Muscle of leg (tissue), 16 donors: ENCODE measurements at places on chromosomes 6 and 20.

DNA sequence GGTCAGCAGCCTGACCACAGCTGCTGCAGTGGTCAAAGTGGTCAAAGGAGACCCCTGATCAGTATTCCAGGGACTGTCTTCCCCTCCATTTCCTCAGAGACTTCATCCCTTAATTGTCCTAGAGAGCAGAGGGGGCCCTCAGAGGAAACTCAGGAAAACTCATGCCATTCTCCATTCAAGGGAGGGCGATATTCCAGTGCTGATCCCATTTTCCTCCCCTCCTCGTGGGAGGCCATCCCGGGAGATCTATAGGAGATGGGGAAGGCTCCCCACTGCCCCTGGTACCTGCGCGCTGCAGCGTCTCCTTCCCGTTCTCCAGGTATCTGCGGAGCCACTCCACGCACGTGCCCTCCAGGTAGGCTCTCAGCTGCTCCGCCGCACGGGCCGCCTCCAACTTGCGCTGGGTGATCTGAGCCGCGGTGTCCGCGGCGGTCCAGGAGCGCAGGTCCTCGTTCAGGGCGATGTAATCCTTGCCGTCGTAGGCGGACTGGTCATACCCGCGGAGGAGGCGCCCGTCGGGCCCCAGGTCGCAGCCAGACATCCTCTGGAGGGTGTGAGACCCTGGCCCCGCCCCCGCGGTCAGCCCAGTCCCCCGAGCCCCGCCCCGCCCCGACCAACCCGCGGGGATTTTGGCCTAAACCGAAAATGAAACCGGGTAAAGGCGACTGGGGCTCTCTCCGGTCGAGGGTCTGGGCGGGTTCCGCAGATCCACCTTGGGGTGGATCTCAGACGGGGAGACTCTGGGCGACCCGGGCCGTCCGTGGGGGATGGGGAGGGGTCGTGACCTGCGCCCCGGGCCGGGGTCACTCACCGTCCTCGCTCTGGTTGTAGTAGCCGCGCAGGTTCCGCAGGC, 878 bp downstream of the HLA-C start:
- H3K4me3 ChIP-seq, result peak overlapping the region; percentile 56
- peaks cover 6% of the 10 kb centered on the region for H3K4me1 ChIP-seq
- H3K27me3 ChIP-seq, result peaks cover 8% of the 10 kb centered on the region
- no peaks in the 10 kb centered on the region for H3K36me3 ChIP-seq

- no peak for DNase-seq
- H3K4me3 ChIP-seq, result no peak overlapping the region
- peaks cover 75% of the 10 kb centered on the region for H3K36me3 ChIP-seq
These were observed 133.9 kb downstream of the ZMYND8 start for GRCh38 chr20:47222468-47223119.

GRCh38 chr6:111894272-111894671, 21.0 kb upstream of the FYN start:
- no peaks in the 10 kb centered on the region for H3K36me3 ChIP-seq
- no peaks in the 10 kb centered on the region for H3K27me3 ChIP-seq
- no peak for DNase-seq
- H3K27ac ChIP-seq, result no peak overlapping the region
- H3K4me1 ChIP-seq, result peaks cover 2% of the 10 kb centered on the region
- no peak overlapping the region for H3K4me3 ChIP-seq

DNA sequence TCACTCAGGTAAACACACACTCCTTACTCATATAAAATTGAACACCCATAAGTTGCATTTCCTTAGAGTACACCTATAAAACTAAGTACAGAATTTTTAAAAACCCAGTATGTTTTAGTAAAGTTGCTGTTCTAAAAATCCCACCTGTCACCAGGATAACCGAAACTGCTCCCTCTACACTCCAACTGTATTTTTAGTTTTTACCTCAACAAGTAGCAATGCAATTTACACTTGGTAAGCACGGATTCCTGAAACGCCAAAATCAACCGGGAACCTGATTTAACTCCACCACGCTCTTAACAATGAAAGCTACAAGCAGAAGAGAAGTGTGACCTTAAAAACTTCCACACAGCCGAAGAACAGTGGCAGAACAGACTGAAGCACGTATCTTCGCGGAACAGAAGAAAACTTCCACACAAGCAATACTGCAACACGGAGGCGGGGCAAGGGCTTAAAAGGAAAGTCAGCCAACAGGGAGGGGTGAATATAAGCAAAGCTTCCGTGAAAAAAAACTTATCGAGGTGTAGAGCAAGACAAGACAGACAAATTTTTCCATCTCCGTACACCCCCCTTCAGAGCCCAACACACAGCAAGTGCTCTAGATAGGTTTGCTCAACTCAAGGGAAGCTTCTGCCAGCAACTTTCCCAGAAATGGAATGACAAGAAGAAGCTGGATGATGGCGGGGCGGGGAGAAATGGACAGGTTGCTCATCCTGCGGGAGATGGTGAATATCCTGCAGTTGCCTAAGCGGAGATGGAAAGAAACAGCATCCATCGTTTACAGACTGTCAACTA, 1.4 kb downstream of the STAU1 start:
- peak overlapping the region; percentile 95 for H3K27ac ChIP-seq
- no peaks in the 10 kb centered on the region for H3K27me3 ChIP-seq
- peaks cover 2% of the 10 kb centered on the region for H3K36me3 ChIP-seq
- peak; percentile 87 for DNase-seq
- peaks cover 14% of the 10 kb centered on the region for H3K4me1 ChIP-seq

- no peaks in the 10 kb centered on the region for H3K27me3 ChIP-seq
- H3K27ac ChIP-seq, result no peak overlapping the region
- no peaks in the 10 kb centered on the region for H3K36me3 ChIP-seq
- H3K4me1 ChIP-seq, result no peaks in the 10 kb centered on the region
These were observed 348.3 kb upstream of the POU3F2 start for GRCh38 chr6:98486057-98486456.

DNA sequence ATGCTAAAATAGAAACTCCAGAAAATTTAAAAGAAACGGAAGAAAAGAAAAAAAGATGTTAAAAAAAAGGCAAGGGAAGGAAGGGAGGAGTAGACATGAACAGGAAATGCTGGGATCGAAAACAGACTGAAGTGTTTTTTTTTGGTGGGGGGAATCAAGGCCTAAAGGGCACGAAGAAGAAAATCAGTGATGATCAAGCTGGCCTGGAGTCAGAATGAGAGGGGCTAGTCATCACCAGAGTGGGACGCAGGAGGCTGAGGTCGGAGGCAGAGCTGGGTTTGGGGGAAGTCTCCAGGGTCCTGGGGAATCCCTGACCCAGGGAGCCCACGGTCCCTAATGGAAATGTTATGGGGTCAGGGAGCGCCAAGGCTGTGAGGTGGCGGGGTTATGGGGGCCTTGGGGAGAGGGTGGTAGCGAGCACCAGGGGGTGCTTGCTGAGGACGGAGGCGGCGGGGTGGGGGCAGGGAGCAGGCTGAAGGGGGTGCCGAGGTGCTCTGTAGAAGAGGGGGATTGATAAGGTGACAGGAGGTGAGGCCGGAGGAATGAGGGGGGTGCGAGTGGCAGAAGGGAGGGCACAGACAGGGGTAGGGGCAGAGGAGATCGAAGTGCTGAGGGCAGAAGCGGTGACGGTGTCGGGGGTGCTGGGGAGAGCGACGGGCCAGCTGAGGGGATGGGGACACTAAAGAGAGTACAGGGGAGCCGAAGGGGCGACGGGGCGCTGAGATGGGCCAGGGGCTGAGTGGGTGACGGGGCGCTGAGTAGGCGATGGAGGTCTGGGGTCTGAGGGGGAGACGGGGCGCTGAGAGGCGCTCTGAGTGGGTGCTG, 684 bp downstream of the ZNFX1 start:
- H3K36me3 ChIP-seq, result peaks cover 55% of the 10 kb centered on the region
- peaks cover 27% of the 10 kb centered on the region for H3K4me1 ChIP-seq
- DNase-seq, result peak; percentile 73
- H3K4me3 ChIP-seq, result peak overlapping the region; percentile 96
- peak overlapping the region; percentile 97 for H3K27ac ChIP-seq

DNA sequence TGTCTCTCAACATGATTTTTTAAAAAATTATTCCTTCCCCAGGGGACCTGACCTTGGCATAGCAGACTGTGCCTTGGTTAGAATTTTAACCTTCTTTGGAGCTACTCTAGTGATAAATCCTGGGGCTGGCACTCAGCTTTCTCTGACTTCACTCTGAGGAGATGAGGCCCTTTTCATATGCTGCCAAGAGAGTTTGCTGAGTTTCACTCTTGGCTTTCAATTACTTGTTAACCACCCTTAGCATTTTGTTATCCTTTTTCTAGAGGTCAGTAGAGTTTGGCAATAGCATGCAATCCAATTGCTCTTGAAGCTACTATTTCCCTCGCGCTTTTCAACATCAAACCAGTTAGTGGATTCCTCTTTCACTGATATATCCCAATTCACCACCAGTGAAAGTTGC, 920.3 kb downstream of the EYS start:
- H3K4me3 ChIP-seq, result no peak overlapping the region
- no peak for DNase-seq
- H3K4me1 ChIP-seq, result no peaks in the 10 kb centered on the region
- no peaks in the 10 kb centered on the region for H3K27me3 ChIP-seq
- H3K27ac ChIP-seq, result no peak overlapping the region
- no peaks in the 10 kb centered on the region for H3K36me3 ChIP-seq

DNA sequence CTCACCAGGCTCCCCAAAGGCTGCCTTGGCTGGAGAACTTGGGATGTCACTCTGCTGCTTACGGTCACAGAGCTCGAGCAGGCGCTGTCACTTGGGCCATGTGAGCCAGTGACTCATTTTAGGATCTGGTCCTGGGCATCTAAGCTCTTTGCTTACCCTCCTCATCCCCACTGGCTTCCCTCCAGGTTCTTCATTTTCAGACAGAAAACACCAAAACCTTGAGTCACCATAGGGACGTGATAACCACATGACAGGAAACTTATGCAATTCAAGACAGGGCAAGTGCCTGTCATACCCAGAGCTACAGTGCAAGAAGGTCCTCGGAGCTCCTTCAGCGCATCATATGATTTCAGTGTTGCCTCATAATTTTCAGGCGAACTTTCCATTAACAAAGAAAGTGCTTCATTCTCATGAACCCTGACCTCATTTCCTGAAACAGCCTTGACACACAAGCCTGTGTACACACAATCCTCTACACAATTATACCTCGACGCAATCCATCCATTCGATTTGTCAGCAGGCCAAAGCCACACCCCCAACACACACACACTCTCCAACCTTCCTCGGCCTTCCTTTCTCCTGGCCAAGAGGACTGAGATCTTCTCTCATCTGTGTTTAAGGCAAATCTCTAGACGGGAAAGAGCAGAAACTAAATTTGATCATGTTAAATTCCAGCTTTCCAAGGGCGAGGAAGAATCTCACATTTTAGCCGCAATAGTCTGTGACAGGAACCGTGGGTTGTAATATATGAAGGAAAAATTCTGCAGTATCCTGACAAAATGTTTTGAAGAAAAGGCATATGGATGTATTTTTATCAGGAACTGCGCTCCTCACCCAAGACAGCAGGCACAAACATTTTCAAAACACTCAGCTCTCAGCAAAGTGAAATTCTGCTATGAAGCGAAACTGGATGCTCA, 25.3 kb downstream of the TBC1D7 start:
- H3K4me1 ChIP-seq, result peaks cover 20% of the 10 kb centered on the region
- no peak overlapping the region for H3K4me3 ChIP-seq
- no peaks in the 10 kb centered on the region for H3K27me3 ChIP-seq
- peak; percentile 86 for DNase-seq

GRCh38 chr6:131654326-131654725, 17.2 kb downstream of the ENPP3 start:
- H3K4me1 ChIP-seq, result no peaks in the 10 kb centered on the region
- no peak overlapping the region for H3K4me3 ChIP-seq
- H3K36me3 ChIP-seq, result no peaks in the 10 kb centered on the region
- H3K27ac ChIP-seq, result no peak overlapping the region
- DNase-seq, result no peak

- peaks cover 6% of the 10 kb centered on the region for H3K27me3 ChIP-seq
- H3K36me3 ChIP-seq, result no peaks in the 10 kb centered on the region
- no peak overlapping the region for H3K27ac ChIP-seq
- H3K4me3 ChIP-seq, result no peak overlapping the region
- H3K4me1 ChIP-seq, result peaks cover 17% of the 10 kb centered on the region
These were observed 1.6 kb upstream of the BEND3 start for GRCh38 chr6:107116931-107117330.

- no peak overlapping the region for H3K27ac ChIP-seq
- H3K36me3 ChIP-seq, result no peaks in the 10 kb centered on the region
These were observed 241.9 kb upstream of the STXBP5 start for GRCh38 chr6:146962329-146962728.

- no peak overlapping the region for H3K4me3 ChIP-seq
- H3K4me1 ChIP-seq, result no peaks in the 10 kb centered on the region
- H3K36me3 ChIP-seq, result no peaks in the 10 kb centered on the region
- H3K27ac ChIP-seq, result peak overlapping the region; percentile 53
- no peaks in the 10 kb centered on the region for H3K27me3 ChIP-seq
These were observed 117.0 kb downstream of the BMP5 start for GRCh38 chr6:55758156-55758937.

GRCh38 chr20:11045412-11046175, 371.8 kb upstream of the JAG1 start:
- no peaks in the 10 kb centered on the region for H3K27me3 ChIP-seq
- DNase-seq, result no peak
- H3K4me3 ChIP-seq, result no peak overlapping the region
- H3K4me1 ChIP-seq, result no peaks in the 10 kb centered on the region

DNA sequence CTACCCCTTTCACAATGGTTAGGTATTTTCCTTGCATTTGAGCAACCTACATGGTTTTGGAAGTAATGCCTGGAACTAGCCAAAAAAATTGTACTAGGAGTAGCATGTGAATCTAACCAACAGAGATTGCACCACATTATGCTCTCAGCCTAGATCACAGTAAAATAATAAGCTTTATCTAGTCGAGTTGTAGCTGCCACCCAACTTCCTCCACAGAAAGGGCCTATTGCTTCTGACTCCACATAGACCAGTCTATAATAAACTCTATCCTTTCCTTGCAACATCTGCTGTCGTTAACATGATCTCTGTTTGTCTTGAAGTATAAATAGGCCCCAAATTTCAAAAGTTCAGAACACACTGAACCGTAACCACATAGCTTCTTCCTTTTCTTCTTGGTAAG, 375.5 kb downstream of the PKHD1 start:
- H3K27ac ChIP-seq, result no peak overlapping the region
- H3K4me3 ChIP-seq, result no peak overlapping the region
- H3K27me3 ChIP-seq, result no peaks in the 10 kb centered on the region
- DNase-seq, result no peak
- no peaks in the 10 kb centered on the region for H3K4me1 ChIP-seq
- H3K36me3 ChIP-seq, result no peaks in the 10 kb centered on the region

GRCh38 chr20:12383821-12384220, 466.1 kb downstream of the BTBD3 start:
- peak overlapping the region; percentile 54 for H3K27ac ChIP-seq
- peak; percentile 88 for DNase-seq
- H3K36me3 ChIP-seq, result no peaks in the 10 kb centered on the region
- peaks cover 10% of the 10 kb centered on the region for H3K4me1 ChIP-seq

DNA sequence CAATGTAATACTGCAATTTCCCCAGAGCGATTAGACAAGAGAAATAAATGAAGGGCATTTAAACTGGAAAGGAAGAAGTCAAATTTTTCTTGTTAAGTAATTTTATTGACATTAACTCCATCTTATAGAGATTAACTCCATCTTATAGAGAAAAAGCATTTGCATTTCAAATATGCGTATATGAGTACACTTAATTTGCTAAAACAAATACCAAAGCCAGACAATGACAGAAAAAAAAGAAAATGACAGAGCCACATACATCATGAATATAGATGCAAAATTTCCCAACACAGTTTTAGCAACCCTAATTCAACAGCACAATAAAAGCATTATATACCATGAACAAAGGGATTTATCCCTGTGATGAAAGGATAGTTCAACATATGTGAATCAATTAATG, 1293.1 kb upstream of the EYS start:
- H3K27ac ChIP-seq, result no peak overlapping the region
- H3K4me3 ChIP-seq, result no peak overlapping the region
- no peaks in the 10 kb centered on the region for H3K36me3 ChIP-seq
- no peaks in the 10 kb centered on the region for H3K27me3 ChIP-seq
- H3K4me1 ChIP-seq, result no peaks in the 10 kb centered on the region
